Stimulated activated CD8-positive, alpha-beta memory T cell treated with anti-CD3 and anti-CD28 coated beads, Interleukin-15, amount 100 ng/mL, for 4 hours (primary cell): ENCODE measurements at places on chromosomes 5 and 9.

- DNase-seq, result no peak
Measured at GRCh38 chr9:91677331-91677730, 253.7 kb upstream of the NFIL3 start.

- DNase-seq, result no peak
Measured at GRCh38 chr9:101925498-101925897, 187.1 kb upstream of the GRIN3A start.

GRCh38 chr5:94391996-94392395 lies 226.4 kb downstream of the KIAA0825 start:
- DNase-seq, result no peak

DNA sequence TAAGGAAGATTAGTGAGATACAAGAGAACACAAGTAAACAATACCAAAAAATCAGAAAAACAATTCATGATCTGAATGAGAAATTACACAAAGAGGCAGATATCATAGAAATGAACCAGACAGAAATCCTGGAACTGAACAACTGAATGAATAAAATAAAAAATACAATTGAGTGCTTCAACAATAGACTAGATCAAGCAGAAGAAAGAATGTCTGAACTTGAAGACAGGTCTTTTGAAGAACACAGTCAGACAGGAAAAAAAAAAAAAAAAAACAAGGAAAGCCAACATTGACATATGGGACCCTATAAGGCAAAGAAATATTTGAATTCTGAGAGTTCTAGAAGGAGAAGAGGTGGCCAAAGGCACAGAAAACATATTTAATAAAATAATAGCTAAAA lies 115.2 kb downstream of the ZDHHC21 start:
- DNase-seq, result no peak

- DNase-seq, result no peak
Measured at GRCh38 chr5:53249529-53250200, 140.1 kb upstream of the MOCS2 start.

DNA sequence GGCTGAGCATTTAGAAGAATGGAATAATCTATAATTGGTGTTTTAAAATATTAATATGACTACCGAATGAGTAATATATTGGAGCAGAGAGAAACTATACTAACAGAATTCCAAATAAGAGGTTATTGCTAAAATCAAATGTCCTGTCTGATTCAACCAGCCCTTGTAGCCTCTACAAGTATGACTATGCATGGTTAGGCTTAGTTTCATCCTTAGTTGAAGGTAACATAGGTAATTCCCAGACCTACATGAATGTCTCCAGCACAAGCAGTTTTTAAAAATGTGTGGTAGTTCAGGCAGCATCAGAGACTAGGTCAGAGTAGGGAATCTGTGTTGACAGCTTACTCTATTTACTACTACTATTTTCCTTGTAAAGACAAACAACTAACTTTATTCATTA lies 51.7 kb upstream of the SLC27A6 start:
- no peak for DNase-seq

DNA sequence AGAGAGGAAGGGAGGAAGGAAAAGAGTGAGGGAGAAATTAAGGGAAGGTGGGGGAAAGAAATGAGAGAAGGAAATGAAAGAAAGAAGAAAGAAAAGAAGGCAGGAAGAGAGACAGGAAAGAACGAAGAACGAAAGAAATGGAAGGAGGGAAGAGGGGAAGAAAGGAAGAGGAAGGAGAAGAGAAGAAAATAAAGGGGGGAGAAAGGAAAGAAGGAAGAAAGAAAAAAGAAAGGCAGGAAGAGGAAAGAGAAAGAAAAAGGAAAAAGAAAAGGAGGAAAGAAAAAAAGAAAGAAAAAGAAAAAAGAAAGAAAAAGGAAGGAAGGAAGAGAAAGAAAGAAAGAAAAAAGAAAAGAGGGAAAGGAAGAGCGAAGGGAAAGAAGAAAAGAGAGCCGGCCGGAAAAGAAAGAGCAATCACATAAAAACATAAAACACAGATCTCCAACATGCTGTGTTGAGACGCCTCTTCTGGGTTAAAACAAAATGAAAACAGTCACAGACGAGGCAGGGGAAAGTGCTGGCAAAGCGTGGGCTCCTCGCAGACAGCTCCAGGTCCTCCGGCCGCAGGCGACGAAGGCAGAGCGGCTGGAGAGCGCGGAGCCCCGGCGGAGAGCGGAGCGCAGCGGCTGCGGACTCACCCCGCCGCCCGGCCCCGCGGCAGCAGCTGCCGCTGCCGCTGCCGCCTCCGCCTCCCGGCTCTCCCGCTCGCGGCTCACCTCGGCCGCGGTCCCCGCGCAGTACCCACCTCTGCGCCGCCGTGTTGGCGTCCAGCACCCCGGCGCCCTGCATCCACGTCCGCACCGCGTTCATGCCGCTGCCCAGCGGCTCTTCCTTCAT lies 896 bp downstream of the EBF1 start:
- no peak for DNase-seq

DNA sequence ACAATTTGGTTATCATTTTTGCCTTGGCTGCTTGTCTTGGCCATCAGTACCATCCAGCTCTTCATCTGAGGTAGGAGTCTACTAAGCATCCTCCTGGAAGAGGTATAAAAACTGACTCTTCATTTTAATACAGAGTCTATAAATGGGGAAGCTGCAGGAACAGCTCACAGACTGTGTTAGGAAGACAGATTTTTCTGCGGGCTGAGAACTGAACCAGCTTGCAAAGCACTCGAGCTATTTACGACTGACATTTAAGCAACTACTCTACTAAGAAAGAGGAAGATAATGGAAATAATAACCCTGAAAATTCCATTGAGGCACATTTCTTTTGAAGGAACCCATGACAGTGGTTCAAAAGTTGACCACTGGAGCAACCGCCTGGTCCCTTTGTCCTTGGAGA lies 314.5 kb upstream of the RFX3 start:
- DNase-seq, result no peak

GRCh38 chr5:95973793-95974325 lies 12.2 kb upstream of the ELL2 start:
- no peak for DNase-seq

DNA sequence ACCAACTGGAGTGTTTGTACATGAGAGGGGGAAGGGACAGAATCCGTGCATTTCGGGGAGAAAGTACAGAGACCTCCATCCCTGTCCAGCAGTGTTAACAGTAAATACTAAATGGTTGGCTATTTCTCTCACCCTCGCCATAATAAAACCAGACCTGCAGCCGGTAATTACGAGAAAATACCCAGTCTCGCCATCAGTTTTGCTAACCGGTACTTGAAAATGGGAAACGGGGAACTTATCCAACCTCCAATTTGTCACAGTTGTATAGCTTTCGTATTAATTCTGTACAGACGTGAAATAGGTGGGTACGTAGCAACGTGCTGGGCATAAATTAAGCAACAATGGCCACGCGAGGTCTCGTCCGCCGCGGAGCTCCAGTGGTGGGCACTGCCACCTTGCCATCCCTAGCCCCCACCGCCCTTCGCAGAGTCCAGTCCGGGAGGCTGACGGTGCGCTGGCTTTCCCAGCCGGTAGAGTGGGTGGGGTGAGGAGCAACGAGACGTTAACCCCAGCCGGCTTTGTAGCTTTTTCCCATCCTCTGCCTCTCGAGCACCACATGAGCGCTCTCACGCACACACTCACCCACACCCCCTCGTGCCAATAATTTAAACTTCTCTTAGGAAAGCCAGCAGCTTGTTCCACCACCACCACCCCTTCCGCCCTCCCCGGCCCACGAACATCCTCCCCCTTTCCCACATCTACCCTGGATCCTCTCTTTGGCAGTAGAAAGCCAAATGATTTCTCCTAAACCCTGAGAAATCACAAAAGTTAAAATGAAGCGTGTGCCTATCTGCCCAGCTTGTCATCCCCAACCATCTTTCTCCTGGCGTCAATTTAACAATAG lies 1.8 kb downstream of the ELAVL2 start:
- no peak for DNase-seq

GRCh38 chr5:45279109-45279508 lies 417.1 kb downstream of the HCN1 start:
- no peak for DNase-seq

- no peak for DNase-seq
Measured at GRCh38 chr5:94024101-94024500, 282.7 kb upstream of the POU5F2 start.

GRCh38 chr5:80125962-80126480 lies 90.9 kb downstream of the THBS4 start:
- DNase-seq, result no peak

GRCh38 chr9:109190151-109190550 lies 23.1 kb upstream of the FRRS1L start:
- no peak for DNase-seq
